ENCODE measurements at places on chromosomes 6 and 20.

- no peak for DNase-seq
Observed at GRCh38 chr6:169913096-169913638, 161.7 kb downstream of the ERMARD start.

DNA sequence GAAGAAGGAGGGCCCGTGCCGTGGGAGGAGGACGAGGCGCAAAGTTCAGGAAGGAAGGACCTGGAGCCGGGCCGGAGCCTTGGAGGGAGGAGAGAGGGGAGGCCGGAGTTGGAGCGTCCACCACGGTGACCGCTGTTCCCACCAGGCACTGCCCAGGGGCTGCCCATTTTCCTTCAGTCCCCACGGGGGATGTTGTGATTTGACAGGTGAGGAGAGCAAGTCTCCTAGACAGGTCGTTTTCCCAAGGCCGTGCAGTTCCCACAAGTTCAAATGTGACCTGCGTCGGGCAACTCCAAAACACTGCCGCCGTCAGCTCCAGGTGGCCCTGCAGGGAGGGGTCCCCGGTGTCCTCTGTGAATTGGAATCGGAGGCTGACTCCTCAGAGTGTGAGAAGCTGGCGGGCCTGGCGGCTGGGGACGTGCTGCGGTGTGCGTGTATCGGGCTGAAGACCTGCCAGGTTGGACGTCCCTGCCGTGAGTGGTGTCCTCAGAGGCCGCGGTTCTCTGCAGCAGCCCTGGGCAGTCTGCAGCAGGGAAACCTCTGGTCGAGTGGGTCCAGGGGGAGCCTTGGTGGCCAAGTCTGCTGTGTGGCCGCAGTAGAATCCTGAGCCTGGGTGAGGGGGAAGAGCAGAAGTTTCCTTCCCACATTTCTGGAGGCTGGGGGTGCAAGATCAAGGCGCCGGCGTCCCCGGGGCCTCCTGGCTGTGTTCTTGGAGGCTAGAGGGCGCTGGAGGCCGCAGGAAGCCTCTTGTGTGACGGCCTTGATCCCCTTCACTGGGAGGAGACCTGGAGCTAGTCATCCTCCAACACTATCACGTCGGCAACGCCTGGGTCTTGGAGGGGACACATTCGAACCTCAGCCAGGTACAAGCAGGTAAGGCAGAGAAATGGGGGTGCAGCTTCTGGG, 115.1 kb upstream of the FRMD1 start:
- DNase-seq = no peak

DNA sequence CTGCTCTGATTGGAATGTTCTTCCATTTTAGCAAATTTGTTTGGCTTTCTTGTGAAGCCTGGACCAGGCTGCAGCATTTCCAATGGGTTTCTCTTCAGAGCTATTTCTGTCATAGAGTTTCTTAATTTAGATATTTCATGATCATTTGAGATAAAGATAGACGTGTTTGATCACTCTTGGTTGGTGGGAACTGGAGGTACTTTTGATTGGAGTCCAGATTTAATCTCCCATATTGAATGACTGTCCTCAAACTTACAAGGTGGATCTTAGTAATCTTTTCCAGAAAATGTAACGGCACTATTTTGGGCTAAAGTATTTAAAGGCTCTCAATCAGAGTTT, 29.2 kb downstream of the RNF144B start:
- DNase-seq = no peak

GRCh38 chr6:42344756-42345155, 107.0 kb downstream of the TRERF1 start:
- DNase-seq = no peak

DNA sequence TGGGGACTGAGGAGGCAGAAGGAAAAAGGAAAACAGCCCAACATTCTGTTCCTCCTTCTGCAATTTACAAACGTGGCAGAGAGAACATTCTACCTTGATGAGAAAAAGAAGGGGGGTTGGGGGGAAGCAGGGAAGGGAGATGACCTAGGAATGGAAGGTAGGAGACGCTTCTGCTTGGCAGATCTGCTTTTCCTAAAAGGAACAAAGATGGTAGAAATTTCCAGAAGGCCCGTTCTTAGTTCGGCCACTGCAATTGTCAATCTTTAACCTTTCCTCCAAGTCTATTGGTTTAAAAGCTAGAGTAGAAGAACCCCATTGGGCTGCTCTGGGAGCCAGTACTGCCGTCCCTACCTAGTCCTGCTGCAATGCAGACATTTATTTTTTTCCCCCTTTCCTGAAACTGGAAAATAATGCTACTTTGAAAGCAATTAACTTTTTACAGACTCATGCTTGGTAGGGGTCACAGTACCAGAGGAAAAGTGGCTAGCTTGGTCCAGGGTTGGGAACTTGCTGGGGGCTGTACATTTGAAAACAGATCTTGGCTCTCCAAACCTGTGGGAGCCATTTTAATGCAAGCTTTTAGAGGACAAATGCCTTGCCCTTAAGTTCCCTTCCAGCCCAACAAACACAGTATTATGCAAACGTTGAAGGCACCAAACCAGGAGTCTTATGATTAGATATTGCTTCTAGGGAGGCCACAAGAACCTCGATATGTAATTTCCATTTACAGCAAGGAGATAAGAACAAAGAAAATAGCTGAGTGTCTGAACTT, 2.6 kb downstream of the ZMYND8 start:
- DNase-seq = no peak

GRCh38 chr6:134105940-134106339, 53.5 kb upstream of the SLC2A12 start:
- no peak for DNase-seq
